ENCODE measurements at places on chromosomes 1 and 21. TPM values are rescaled to one million over a fixed set of nuclear protein-coding genes. Genes with fewer than 3 reads are reported as not detected.

Gene DAB1
- total RNA-seq: 1.2 TPM

Gene SLFNL1
- 1.0 TPM for total RNA-seq

Gene PROK1
- 0.26 TPM for total RNA-seq

Gene ZBED6
- 55.1 TPM for total RNA-seq

Gene SLC1A7
- total RNA-seq: 1.4 TPM

Gene TAL1
- total RNA-seq: 12.3 TPM

Gene ASTN1
- total RNA-seq: 0.33 TPM

Gene EPHA2
- total RNA-seq: 25.2 TPM

Gene GJB5
- total RNA-seq: not detected

Gene KRTAP20-4
- not detected for total RNA-seq

Gene YBEY
- total RNA-seq: 7.7 TPM

DNA sequence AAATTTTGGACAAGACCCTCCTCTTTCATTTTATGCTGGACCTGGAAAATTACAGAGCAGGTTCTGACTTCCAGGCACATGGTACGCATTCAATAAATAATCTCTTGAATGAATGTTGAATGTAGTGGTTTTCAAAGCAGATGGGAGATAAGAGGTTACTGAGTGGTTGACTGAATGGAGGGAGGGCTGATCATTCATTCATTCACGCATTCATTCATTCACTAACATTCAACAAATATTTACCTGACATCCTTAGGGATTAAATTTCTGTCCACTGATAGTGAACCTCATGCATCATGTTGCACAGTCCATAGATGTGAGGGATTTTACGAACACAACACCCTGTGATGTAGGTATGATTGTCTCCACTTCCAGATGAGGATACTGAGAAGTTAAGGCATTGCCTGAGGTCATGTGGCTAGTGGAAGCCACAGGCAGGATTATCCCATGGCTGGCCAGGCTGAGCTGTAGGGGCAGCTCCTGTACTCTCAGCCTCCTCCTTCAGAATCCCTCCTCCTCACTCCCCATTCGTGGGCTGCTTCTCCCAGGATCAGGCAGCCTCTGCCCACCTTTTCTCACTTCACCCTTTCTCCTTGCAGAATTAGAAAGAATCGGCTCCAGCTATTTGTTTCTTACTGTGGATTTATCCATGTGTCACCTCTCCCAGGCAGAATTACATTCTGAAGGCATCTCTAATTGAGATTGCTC is 48.4 kb upstream of the ATP5PO start:
- no peak for DNase-seq

DNA sequence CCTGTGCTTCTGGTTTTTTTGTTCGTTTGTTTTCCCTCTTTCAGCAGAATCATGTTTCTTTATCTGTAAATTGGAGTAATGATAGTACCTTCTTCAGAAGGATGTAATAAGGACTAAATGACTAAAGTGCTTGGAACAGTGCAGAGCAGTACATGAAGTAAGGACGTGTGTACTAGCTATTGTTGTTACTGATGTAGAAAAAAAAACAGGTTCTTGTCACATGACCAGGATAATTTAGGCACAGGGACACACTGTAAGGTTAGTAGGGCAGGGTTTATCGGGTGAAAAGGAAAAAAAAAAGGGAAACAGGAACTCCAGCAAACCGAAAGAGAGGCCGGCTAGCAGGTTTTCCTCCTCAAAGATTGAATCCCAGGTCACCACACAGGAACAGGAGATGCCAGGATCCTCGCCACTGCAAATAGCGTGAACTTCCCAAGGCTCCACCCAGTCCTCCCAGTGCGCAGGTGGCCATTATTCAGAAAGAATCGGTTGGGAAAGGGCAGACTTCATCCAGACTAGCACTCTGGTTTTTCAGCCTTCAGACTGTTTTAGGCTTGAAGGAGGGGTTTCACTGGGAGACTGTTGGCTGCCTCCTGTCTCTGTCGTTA is 63.8 kb upstream of the PRRC2C start:
- DNase-seq: no peak

- DNase-seq: no peak
Observed at GRCh38 chr1:204499511-204500468, 5.2 kb upstream of the PIK3C2B start.

DNA sequence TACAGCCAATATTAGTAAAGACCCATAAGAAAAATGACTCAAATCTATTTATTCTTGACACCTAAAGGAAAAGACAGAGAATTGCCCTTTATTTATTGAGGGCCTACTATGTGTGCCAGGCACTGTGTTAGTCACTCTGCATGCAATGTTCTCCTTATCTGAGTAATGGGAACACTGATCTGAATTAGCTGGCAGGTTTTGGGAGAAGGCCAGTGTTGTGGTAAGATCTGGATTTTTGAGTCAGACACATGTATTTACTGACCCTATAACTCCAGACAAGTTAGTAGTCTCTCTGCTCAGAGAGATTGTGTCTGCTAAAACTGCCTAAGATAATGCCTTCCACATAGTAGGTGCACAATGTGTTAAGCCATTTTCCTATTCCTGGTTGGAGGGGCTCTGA is 17.3 kb downstream of the LCE4A start:
- no peak for DNase-seq

- no peak for DNase-seq
Observed at GRCh38 chr1:199751962-199752687, 275.4 kb upstream of the NR5A2 start.

DNA sequence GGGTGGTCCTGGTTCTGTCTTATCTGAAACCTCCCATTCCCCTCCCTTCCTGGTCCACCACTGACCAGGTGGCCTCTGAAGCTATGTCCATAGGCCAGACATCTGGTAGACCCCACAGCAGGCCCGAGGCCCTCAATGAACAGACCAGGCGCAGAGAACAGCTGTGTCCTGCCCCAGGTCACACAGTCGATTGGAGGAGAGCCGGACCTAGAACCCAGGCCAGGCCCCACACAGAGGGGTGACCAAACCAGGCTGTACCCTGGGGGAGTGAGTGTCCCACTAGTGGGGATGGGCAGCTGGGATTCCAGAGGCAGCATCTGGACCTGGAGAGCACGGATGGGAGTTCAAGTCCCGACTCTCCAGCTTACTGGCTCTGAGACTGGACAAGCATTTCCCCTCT is 29.2 kb downstream of the RNU1-1 start:
- DNase-seq: no peak

GRCh38 chr1:199135901-199136300 is 497.1 kb downstream of the PTPRC start:
- DNase-seq: no peak

DNA sequence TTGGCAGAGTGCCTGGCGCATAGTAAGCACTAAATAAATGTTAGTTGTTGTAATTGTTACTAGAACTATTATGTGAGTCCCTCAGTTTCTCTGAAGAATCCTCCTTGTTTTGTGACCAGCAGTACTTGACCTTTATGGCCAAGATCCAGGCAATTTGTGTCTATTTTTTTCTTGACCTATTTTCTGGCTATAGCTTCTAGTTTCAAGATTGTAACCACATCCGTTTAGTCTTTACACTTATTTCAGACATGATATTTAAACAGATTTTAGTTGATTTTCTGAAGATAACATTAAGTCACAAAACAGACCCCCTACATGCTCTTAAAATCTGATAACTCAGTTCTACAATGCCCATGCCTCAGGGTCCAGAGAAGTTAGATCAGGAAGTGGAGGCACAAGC is 50.3 kb downstream of the CDC7 start:
- no peak for DNase-seq

DNA sequence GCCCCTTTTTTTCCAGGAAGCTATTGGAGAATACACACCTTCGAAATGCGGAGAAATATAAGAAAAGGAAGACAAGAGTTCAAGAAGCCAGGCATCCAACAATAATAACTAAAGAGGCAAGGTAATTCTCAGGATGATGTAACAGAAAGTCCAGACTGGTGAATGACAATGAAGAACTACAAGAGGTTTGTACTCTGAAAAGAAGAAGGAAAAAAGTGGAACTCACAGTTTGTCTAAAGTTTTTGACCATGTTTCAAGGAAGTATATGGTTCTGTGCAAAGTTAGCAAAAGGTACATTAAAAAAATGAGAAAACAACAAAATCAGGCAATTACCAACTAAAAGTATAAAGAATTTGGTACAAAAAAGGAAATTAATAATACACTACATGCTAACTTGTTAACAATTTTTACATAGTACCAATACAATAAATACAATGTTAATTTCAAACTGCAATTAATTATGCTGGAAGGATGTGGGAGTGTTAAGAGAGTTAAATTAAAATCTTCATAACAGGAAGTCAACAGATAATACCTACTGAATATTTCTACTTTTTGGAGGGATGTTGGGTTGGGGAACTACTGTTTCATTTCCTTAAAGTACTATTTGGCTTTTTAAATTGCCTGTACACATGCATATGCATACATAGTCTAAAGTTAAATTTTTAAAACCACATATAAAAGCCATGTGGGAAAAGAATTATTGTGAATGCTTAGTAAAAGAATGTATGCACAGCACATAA is 12.9 kb upstream of the CD55 start:
- DNase-seq: no peak

DNA sequence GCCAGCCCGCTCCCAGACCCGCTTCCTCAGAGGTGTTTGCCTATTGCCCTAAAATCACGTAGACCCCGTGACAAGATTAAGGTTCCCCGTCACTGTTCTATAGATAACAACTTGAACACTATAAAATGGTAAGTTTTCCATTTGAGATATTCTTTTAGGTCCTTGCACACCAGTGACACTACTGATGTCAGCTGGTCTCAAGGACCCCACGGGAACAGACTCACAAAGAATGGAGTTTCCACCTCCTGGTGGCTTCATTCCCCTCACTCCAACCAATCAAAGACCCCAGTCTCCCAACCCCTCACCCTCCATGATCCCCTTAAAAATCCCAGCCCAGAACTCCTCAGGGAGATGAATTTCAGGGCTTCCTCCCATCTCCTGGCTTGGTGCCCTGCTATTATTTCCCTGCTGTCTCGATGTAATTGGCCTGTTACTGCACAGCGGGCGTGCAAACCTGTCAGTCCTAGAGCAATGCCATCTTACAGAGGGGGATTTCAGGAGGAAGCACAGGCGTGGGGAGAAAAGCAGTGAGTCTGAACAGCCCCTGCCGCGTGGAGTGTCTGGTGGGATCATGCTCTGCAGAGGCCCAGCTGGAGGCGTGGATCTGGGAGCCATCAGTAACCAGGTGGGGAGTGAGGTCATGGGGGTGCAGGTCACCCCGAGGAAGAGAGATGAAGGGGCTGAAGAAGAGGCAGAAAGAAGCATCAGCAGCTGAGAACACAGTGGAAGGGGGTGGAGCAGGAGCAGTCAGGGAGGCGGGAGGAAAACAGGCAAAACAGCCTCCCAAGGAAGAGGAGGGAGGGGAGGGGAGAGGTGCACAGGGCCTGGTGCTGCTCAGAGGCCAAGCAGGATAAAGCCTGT is 35.1 kb upstream of the LBR start:
- DNase-seq: peak; percentile 34

DNA sequence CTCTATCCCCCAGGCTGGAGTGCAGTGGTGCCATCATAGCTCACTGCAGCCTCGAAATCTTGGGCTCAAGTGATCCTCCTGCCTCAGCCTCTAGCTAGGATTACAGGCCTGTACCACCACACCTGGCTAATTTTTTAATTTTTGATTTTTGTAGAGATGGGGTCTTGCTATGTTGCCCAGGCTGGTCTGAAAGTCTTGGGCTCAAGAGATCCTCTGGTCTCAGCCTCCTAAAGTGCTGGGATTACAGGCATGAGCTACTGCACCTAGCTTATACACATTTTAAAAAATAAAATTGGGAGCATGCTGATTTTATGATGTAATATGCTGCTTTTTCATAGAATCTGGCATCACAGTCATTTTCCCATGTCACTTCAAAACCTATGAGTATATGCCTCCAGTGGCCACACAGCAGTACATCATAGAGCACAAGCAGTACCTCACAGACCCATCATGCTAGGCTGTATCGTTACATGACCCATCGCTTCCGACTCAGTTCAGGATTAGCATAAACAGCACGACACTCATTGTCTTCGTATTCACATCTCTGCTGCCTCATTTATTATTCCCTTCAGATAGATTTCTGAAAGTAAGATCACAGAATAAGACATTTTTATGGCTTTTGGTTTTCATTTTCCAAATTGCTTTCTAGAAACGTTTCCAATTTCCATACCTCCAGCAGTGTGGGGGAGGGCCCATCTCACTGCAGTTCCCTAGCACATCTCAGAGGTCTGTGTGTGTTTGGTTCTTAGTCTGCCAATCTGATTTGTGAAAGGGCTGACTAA is 35.9 kb upstream of the CCSAP start:
- DNase-seq: no peak

- no peak for DNase-seq
Observed at GRCh38 chr1:201515895-201516294, 9.0 kb upstream of the CSRP1 start.

DNA sequence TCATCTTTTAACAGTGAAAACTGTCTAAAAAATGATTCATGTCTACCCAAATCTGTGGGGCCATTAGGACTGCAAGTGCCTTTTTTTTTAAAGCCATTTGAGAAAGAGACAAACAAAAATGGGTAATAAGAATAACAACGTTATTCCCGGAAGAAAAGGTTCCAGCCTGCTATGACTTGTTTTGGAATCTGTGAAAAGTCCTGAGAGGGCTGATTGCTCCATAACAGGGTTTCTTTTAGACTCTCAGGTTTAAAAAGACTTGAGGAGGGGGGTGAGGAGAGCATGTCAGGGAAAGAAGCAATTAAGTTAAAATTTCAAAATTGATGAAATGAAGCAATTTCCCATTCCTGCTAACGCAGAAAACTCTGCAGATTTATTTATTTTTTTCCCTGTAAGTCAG is 56.4 kb downstream of the CACHD1 start:
- no peak for DNase-seq

GRCh38 chr1:174747613-174748012 is 252.1 kb upstream of the CACYBP start:
- no peak for DNase-seq

- no peak for DNase-seq
Observed at GRCh38 chr21:17823846-17824245, 4.7 kb upstream of the C21orf91 start.

DNA sequence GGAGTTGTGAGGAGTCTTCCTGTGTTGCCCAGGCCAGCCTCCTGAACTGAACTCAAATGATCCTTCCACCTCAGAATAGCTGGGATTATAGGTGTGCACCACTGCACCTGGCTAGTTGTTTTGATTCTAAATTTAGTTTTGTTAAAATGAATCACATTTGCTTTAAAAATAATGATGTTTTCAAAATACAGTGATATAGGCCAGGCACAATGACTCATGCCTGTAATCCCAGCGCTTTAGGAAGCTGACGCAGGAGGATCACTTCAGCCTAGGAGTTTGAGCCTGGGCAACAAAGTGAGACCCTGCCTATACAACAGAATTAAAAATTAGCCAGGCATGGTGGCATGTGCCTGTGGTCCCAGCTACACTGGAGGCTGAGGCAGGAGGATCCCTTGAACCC is 24.3 kb downstream of the RTCA start:
- DNase-seq: no peak

GRCh38 chr21:21200939-21201615 is 202.9 kb downstream of the NCAM2 start:
- DNase-seq: no peak

- no peak for DNase-seq
Observed at GRCh38 chr21:33981391-33982101, 65.9 kb upstream of the ATP5PO start.

DNA sequence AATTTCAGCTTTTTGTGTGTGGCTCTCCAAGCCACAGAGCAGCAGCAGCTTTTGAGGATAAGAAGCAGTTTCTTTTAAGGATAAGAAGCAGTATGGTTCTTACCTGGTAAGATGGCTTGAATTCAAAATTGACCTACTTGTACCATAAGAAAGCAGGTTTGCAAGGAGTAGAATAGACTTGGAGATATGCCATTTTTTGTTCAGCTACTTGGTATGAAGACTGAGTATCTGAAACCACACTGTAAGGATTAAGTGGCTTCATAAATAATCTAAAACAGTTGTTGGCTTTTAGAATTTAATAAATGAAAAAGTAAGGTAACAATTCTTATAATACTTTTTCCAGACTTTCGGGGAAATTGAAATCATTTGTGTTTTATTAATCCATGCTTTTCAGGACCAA is 74.2 kb downstream of the ATF6 start:
- no peak for DNase-seq
